ENCODE measurements at places on chromosomes 2 and 18.

DNA sequence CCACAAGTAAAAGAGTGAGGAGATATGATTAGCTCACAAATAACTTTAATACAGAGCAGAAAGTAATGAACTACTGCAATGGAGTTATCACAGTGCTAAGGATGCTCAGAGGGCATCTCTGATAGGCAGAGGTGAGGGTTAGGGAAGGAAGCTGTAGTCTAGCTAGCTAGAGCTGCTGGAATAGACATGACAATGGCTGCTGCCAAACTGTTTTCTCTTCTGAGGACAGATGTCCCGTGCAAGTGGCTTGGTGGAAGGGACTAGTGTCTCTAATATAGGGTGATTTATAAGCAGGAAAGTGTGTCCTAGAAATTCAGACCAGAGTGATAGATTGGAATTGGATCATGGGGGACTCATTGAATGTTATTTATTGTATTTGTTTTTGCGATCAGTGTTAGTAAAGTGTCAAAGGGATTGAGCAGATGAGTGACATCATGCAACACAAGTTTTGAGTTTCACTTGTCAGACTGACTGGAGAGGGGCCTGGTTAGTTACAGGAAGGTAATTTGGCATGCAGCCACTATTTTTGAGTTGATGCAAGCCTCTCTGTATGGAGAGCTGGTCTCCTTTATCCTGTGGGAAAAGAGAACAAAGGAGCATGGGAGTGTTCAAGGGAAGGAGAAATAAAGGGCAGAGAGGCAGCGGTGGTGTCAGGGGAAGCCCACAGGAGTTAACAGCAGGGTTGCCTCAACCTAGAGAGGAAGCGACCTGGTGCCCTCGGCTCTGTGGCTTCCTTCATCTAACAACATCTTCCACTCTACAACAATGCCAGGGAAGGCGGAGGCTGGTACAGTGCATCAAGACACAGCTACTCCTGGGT, 1.9 kb downstream of the CTLA4 start:
- no peak for DNase-seq

- no peak for DNase-seq
Measured at GRCh38 chr18:28459587-28459986, 282.7 kb upstream of the CDH2 start.

- DNase-seq: no peak
Measured at GRCh38 chr2:230899287-230899686, 25.8 kb downstream of the GPR55 start.

- no peak for DNase-seq
Measured at GRCh38 chr2:66305718-66306117, 129.2 kb upstream of the MEIS1 start.

- DNase-seq: no peak
Measured at GRCh38 chr2:98478088-98478551, 33.5 kb downstream of the INPP4A start.

DNA sequence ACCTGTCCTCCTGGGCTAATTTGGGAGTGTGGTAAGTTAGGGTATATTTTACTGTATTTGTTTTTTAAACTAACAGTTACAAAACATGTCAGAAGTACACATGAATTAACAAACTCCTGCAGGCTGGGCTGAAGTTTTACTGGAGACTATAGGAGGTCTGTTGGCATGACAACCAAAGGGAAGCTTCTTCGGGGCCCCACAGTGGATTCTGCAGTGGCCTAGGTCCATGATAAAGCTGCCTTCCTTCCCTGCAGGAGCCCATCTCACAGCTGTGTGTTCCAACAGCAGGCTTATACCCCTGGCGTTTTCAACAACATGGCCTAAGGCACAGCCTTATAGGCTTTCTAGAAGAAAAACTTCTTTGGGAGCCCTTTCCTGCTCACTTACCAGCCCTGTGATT, 128.0 kb upstream of the SETBP1 start:
- no peak for DNase-seq

DNA sequence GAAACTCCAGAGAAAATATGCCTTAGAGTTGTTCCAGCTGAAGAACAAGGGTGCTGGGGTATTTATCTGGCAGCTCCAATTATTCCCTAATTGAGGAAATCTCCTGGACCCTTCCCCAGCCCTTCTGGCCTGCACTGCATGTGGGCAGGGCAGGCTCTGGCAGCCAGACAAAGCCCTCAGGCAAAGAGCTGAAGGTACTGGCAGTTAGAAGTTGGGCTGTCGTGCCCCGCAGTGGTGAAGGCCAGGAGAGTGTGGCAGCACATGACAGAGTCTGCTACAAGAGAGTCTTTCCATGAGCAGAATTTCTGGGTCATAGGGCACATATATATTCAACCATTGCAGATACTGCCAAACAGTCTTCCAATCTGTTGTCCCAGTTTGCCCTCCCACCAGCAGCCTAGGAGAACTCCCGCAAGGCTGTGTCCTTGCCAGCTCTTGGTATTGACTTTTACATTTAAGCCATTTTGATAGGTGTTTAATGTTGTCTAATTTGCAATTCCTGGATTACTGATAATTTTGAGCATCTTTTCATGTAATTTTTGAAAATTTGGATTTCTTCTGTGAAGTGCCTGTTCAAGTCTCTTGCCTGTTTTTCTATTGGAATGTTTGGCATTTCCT, 26.6 kb downstream of the ONECUT2 start:
- no peak for DNase-seq

GRCh38 chr2:134431838-134432434, 178.1 kb downstream of the MGAT5 start:
- DNase-seq: no peak

- DNase-seq: peak; percentile 86
Measured at GRCh38 chr2:74529357-74530238, at the start of the genes AUP1 and HTRA2. TSS of gene AUP1 (minus strand) at chr2:74529706. CDS start at chr2:74529629, 77 bp downstream. TSS of gene HTRA2 (plus strand) at chr2:74529933. CDS start at chr2:74530007, 74 bp downstream.

- DNase-seq: no peak
Measured at GRCh38 chr18:9337873-9338272, 3.3 kb downstream of the TWSG1 start.

DNA sequence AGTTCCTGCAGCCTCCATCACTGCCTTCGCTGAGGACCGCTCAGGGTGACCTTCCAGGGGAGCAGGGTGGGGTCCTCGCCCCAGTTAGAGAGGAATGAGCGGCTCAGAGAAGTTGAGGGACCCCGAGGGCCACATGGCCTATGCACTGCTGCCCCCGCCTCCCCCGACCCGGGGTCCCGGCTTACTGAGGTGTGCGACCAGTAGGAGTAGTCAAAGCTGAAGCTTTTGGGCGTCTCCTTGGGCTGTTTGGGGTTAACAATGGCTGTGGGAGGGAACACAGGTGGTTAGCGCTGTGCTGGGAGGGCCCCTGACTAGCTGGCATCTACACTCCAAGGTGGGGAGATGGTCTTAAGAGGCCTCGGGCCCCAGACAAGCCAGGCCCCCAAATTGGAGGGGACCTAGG, 31.0 kb downstream of the KIF1A start:
- no peak for DNase-seq

- no peak for DNase-seq
Measured at GRCh38 chr18:56285387-56286065, 352.9 kb downstream of the TXNL1 start.

- DNase-seq: no peak
Measured at GRCh38 chr2:133378928-133379549, 189.2 kb downstream of the NCKAP5 start.

- no peak for DNase-seq
Measured at GRCh38 chr2:54480025-54480424, 23.9 kb downstream of the SPTBN1 start.

DNA sequence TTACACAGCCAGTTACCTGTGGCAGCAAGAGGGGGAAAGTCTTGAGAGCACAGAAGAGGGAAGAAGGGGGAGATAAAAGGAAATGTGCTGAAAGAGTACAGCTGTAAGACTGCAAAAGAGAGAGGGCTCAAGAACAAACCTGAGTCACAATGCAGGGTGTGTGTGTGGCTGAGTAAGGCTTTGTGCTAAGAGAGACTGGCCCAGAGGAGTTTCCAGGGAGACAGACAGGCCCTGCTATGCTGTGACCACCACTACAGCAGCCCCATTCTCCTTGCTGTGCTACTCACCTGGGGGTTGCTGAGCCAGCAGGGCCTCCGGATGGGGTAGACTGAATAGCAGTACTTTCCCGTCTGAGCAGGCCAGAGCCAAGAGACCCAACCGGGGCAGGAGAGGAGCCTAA, 12.4 kb upstream of the MPV17 start:
- no peak for DNase-seq

DNA sequence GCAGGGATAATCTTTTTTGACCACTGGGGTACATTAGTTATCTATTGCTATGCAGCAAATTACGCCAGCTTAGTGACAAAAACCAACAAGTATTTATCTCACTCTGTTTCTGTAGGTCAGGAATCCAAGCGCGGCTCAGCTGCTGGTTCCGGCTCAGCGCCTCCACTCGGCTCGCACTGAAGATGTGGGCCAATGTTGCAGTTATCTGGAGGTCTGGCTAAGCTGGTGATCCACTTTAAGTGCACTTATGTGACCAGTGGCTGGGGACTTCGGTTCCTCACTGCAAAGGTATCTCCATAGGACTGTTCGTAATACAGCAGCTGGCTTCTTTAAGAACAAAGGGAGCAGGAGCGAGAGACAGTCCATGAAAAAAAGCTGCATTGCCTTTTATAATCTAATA, 591.9 kb downstream of the TMEM182 start:
- no peak for DNase-seq

DNA sequence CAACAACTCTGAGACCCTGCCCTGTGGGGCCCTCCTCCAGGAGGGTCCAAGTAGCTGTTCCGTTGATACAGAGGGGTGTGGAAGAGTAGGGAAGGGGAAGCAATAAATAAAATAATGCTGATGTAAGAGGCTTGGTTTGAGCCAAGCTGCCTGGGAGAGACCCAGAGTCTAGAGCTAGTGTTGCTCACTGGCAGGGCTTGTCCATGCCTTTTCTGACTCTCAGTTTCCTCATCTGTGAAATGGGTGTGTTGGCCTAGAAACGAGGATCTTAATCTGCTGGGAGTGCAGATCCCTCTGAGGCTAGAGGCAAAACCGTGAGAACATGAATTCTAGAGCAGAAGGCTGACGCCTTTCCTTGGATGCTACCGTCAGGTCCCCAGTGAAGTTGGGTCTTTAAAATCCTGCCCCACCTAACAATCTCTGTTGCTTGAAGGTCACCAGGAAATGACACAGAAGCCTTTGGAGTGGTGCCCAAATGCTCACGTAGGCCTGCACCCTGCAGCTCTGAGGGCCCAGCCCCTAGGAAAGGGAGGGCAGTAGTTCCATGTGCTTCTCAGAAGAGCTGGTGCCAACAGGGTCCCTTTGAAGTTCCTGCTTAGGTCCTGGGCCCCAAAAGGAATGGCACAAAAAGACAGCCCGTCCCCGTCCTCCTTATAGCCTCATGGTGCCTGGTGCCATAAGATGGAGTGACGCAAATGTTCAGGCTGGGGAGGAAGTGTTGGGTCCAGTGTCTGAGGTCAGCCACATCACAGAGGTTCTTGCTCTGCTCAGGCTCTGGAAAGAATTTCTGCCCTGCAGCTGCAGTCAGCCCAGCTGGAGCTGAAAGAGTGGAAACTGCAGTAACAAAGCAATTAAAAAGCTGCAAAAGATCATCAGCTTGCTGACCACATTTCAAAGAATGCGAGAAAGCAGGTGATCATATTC, 73.2 kb upstream of the SMAD2 start:
- no peak for DNase-seq

GRCh38 chr18:34315591-34316352, 91.1 kb upstream of the NOL4 start:
- DNase-seq: no peak

DNA sequence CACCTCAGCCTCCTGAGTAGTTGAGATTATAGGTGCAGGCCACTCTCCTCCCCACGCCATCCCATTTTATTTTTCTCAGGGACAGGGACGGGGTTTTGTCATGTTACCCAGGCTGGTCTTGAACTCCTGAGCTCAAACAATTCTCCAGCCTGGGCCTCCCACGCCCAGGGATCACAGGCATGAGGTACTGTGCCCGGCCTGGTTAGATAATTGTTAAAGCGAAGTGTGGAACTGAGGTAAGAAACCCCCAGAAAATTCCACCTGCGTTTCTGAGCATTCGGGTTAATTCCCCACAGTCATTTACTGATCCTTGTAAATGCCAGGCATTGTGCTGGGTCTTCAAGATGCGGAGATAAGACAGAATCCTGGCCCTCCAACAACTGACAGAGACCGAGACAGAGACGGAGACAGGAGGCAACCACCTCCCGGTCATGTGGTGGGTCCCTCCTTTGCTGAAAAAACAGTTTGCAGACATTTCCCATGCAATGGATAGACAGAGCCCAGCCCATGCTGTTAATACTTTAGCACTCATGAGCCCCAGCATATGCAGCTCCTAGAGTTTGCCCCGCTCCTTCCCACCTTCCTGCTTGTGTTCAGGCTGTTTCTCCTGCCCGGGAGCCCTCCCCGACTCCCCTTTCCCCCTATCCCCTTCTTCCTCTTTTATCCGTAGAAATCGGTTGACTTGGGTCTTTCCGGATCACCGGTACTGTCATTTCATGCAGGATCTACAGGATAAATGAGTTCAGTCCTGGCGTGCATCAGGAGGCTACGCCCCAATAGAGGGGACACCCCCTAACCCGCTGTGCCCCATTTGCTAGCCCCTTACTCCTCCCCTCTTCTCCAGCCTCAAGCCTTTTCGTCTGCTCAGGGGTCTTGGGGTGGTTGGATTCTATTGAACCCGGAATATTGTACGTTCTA, 1.6 kb upstream of the RHOB start:
- no peak for DNase-seq

DNA sequence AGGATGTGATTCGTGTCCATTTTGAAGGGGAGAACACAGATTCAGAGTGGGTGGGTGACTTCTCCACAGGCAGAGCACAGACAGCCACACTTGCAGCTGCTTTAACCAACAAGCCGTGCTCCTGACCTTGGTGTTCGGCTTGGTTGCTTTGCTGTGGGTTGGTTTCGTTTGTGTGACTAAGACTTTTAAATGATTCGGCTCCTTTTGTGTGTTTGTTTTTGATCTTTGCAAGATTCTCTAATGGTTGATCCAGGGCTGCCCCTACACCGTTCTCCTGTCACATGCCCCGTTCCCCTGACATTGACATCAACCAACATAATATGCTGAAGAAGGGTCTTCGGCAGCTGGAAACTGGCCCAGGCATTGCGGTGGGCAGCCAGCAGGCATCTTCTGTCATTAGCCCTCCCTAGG, 95.9 kb upstream of the MBOAT2 start:
- DNase-seq: no peak

GRCh38 chr18:46469186-46469915, 187.7 kb downstream of the LOXHD1 start:
- DNase-seq: no peak

DNA sequence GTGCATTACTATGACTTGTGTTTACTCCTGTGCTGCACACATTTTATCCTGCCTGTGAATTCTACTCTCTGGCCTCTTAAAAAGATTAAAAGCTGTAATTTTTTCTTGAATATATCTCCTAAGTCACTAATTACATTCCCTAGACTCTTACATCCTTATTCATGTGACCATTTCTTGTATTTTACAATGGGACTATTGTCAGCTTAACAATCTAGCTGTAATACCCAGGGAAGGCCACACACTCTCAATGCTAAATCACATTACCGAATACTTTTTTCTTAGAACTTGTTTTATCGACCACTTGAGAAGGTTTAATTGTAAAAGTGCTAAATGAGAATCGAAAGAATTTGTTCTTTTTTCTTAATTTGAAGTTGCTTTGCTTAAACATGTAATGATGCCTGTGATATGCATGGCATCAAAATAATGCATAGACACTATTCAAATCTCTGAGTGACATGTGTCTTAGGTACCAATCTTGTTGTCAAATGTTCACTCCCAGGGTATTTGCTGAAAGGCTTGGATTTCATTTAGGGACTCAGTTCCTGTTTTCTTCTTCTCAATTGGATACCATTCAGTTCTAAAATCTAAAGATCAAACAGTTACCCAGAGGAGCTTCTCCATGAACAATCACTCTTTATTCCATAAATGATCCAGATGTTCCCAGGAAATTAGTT, 498.5 kb downstream of the DPP10 start:
- no peak for DNase-seq

Measured in activated gamma-delta T cell (primary cell).